Amniotic epithelial cell (primary cell): ENCODE measurements at places on chromosomes 5 and 9.

DNA sequence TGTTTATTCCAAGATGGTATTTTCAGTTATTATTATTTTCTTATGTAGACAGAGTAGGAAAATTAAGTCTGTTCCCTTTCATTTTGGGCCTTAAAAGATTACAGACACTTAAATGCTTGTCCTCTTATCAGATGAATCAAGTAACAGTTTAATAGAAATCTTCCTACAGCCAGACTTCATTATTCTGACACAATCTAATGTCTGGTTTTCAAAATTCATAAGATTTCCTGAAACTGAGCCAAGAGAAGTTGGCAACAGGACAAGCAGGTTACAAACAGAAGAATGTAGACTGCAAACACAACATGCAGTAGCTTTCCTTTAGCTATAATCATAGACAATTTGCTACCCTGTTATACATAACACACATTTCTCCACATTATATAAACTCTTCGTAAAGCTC is 130.5 kb downstream of the FBXL17 start:
- peak; percentile 63 for DNase-seq

GRCh38 chr5:137118629-137119028 is 380.5 kb downstream of the SPOCK1 start:
- no peak for DNase-seq

GRCh38 chr5:32583582-32584232 is 1.6 kb upstream of the SUB1 start:
- DNase-seq: no peak

GRCh38 chr9:136902259-136902821 is 16.0 kb downstream of the TRAF2 start:
- DNase-seq: no peak

- DNase-seq: no peak
These were observed 250.3 kb downstream of the DMAC1 start for GRCh38 chr9:7549249-7549648.

GRCh38 chr5:2710910-2711309 is 40.6 kb downstream of the IRX2 start:
- DNase-seq: no peak

- no peak for DNase-seq
These were observed 1185.0 kb upstream of the CDH18 start for GRCh38 chr5:21173036-21173435.

DNA sequence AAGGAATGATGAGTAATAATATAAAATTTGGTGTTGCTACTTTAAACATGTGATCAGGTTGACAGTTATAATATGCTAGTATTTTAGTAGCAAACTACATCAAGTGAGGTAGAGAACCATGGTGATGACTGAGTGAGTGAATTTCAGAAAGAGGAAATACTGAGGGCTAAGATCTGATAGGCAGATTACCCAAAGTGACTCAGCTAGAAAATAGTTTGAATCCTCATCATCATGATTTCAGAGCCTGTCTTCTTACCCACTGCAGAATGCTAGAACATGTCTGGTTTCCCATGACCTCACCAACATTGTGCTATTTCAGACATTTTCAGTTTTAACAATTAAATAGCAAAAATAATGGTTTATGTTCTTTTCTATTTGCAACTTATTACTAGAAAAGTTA is 602.1 kb downstream of the TAF11L14 start:
- peak; percentile 36 for DNase-seq

DNA sequence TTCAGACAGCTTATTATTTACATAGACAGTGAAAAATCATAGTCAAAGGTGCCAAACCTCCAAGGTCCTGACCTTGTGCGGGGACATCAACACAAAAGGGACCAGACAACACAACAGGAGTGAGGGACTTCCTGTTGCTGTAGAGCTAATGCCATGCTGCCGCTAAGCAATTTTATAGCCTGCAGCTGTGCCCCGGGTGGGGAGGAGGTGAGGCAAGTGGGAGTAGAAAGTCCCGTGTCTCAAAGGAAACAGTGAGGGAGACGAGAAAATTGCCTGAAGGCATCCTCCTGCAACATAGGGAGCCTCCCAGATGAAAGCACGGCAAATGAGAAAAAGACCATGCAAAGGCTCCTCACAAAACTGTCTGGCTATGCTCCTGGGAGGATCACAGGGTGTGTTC is 58.8 kb downstream of the CAAP1 start:
- DNase-seq: no peak
